ENCODE measurements at places on chromosomes 5 and 9. TPM values are rescaled to one million over a fixed set of nuclear protein-coding genes. Genes with fewer than 3 reads are reported as not detected.

Gene PCDHGA4
- 0.79 TPM for polyA plus RNA-seq

DNA sequence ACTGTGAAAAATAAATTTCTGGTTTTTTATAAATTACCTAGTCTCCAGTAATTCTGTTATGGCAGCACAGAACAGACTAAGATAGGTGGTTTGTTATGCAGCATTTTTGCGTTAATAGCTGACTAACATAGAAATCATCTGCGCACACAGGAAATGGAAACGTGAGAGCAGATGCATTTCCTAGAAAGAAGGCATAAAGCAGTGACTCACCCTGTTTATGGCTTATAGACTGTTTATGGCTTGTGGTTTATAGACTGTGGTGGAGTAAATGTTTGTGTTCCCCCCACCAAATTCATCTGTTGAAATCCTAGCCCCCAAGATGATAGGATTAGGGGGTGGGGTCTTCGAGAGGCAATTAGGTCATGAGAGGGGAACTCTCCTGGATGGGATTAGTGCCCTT lies 18.3 kb upstream of the OSMR start:
- DNase-seq = no peak

- peak; percentile 73 for DNase-seq
Observed at GRCh38 chr5:141866096-141866495, 12.1 kb downstream of the PCDH1 start.

GRCh38 chr5:146378986-146379385 lies 40.3 kb downstream of the POU4F3 start:
- DNase-seq = no peak

- no peak for DNase-seq
Observed at GRCh38 chr9:112054916-112055315, 120.2 kb downstream of the SUSD1 start.

DNA sequence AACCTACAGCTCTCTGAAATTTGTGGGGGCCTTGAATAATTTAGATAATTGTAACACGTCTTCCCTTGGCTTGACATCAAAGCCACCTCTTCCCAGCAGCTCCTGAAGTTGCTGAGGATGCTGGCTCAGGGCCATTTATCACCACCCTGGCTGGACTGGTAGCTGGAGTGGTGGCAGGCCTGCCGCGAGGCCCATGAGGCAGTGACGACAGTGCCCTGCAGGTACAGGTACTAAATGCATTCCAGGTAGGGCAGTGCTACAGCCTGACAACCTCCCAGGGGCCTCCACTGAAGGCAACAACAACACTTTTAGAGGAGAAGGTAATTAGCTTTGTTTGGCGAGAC lies 270.2 kb upstream of the KLF4 start:
- no peak for DNase-seq

DNA sequence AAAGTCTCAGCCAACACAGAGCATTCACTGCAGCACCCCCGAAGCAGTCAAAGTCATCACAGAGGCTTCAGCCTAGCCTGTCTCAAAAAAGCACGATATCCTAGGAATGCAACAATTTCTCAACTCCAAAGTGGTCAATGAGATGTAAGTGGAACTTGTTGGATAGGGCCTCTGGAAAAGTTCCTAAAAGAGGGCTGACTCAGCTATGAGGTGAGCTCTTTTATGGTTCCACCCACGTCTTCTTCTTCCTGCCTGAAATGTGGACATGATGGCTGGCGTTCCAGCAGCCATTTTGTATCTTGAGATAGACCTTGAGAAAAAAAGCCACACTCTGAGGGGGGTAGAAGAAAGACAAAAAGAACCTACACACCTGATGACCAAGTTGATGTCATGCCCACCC lies 32.5 kb upstream of the TRIO start:
- no peak for DNase-seq

GRCh38 chr5:180628827-180629750 lies 20.3 kb downstream of the FLT4 start:
- DNase-seq = no peak

DNA sequence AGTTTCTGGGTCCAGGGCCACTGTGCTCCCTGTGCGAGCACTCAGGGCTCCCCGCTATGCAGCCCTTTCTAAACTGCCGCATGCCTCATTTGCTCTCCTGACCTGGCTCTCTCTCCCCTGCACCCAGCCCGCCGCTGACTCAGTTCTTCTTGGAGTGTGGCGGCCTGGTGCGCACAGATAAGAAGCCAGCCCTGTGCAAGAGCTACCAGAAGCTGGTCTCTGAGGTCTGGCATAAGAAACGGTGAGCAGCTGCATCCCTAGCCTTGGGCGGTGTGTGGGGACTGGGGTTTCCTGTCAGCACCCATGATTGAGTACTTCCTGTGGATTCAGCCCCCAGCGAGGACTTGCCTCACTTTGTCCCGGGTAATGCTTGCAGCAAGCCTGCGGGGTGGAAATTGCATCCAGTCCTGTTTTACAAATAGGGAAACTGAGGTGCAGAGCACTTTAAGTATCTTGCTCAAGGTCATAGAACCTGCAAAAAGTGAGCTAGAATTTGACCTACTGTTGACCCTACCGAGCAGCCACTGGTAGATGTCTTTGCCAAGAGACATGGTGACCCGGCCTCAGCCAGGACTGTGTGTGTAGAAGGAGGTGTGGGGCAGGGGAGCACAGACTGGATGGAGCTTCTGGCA lies 27.9 kb downstream of the USP20 start:
- no peak for DNase-seq
